Stimulated activated CD4-positive, alpha-beta T cell treated with anti-CD3 and anti-CD28 coated beads, Interleukin-1b, Interleukin-23, amount 100 ng/mL, for 48 hours (primary cell): ENCODE measurements at places on chromosomes 7 and 10.

GRCh38 chr7:100124301-100125230, 2.2 kb upstream of the MBLAC1 start:
- DNase-seq: no peak

GRCh38 chr10:127044186-127044585, 139.0 kb downstream of the DOCK1 start:
- no peak for DNase-seq

DNA sequence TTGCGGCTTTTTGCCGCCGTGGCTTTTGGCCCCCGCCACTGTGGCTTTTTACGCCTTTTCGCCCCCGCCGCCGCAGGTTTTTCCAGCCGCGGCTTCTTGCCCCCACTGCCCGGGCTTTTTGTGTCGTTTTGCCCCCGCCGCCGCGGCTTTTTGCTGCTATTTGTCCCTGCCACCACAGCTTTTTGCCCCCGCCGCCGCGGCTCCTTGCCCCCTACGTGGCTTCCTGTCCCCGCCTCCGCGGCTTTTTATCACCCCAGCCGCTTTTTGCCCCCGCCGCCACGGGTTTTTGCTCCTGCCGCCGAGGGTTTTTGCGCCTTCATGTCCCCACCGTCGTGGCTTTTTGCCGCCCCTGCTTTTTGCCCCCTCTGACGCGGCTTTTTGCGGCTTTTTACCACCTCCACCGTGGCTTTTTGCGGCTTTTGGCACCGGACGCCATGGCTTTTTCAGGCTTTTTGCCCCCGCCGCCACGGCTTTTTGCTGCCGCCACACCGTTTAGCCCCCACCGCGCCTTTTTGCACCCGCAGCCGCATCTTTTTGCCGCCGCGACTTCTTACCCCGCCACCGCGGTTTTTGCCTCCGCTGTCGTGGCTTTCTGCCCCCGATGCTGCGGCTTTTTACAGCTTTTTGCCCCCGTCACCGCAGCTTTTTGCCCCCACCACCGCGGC, 637.0 kb downstream of the ZNF716 start:
- no peak for DNase-seq

DNA sequence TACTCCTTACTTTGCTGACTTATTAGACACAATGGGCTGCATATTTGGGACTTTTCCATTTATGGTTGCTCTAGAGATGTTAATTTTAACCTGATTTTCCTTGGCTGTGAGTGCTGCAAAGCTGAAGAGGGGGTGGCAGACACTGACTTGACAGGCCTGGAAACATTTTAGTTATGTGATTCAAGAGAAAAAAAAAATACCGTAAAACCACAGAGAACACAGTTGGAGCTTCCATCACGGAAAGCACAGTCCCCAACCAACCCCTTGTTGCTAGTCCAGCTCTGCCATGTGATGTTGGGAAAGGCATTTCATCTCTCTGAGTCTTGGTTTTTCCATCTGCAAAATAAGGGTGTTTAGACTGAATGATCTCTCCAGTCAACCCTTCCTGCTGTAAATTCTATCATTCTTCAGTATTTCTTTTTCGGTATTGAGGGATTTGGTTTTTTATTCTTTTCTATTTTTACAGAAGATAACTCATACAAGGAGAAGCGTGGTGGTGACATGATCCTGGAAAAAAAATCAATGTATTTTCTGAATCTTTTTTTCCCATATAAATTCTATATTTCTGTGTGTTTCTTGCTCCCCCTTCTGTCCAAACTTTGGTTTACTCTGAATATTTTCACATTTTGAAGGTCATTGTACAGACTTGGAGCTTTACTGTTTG, 246.1 kb downstream of the REEP3 start:
- no peak for DNase-seq

DNA sequence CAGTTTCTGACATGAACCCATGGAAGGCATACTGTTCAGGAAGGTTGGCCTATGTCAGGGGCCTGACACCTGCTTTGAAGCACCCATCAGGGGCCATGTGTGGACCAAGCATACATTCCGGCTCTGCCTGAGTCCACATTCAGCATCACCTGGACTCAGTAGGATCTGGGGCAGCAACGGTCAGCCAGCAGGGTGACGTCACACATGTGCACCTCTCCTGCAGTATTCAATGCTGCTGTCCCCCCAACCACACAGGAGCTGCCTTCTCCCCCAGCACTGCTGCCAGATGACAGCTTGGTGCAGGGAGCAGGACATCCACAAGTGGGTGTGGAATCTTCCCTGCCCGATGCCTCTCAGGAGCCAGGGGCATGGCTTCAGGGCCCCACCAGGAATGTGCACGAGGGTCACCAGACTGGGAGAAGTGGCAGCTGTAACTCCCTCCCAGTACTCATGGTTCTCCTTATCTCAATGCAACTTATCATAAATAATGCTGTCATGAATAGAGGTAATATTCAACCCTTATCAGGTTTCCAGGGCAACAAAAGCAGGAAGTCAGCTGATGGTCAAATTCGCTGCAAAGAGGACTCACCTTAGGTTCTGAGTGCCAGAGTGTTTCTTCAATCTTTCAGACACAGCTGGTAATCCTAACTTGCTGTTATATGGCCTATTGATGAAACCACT, 292.9 kb downstream of the PAXIP1 start:
- no peak for DNase-seq

GRCh38 chr7:12640299-12641096, 46.9 kb upstream of the ARL4A start:
- DNase-seq: no peak
